ENCODE measurements at places on chromosomes 3 and 15. TPM values are rescaled to one million over a fixed set of nuclear protein-coding genes. Genes with fewer than 3 reads are reported as not detected.
A peak's percentile ranks its signal among the peaks of the same experiment; 100 is the strongest.

Gene GP9
- 0.30 TPM for polyA plus RNA-seq

Gene ADAMTS9
- 66.9 TPM for polyA plus RNA-seq

GRCh38 chr3:132709761-132710160 lies 12.4 kb downstream of the NPHP3 start:
- no peak for DNase-seq

- no peak for DNase-seq
These were observed 62.5 kb downstream of the POLQ start for GRCh38 chr3:121483290-121483689.

Gene GATA2
- polyA plus RNA-seq, result 3.6 TPM

Gene ETFA
- 118 TPM for polyA plus RNA-seq

- DNase-seq, result no peak
These were observed 45.3 kb downstream of the CCR4 start for GRCh38 chr3:32996755-32997091.

GRCh38 chr15:63044645-63045464 lies 2.3 kb downstream of the TPM1 start:
- no peak for DNase-seq

DNA sequence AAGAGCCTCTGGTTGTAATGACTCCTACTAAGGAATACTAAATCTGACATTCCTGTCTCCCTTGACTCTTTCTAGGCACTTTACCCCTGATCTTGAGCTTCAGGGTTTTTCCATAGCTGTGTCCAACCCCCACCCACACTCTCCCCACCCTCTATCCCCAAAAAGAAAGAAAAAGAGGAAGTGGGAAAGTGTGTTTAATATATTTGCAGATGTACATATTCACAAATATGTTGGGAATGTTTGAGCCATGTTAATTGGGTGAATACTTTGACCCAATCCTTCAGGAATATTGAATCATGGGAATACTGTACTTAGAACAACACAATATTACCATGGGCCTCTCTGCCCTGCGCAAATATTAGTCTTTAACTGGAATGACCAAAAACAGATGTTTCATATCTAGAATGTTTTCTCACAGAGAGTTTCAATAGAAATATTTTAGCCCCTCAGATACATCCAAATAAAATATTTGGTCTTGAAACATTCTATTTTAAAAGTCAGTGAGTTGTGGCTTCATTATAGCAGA lies 19.8 kb upstream of the PFN2 start:
- DNase-seq, result no peak

- DNase-seq, result no peak
These were observed 39.0 kb downstream of the MECOM start for GRCh38 chr3:169624533-169624972.

- no peak for DNase-seq
These were observed 3.7 kb downstream of the MCTP2 start for GRCh38 chr15:94235041-94235440.

GRCh38 chr15:60213377-60214000 lies 184.3 kb downstream of the ANXA2 start:
- DNase-seq, result no peak

GRCh38 chr3:167032267-167032876 lies 347.7 kb downstream of the ZBBX start:
- DNase-seq, result peak; percentile 45

Gene CHMP2B
- polyA plus RNA-seq, result 23.0 TPM

GRCh38 chr3:42980909-42981308 lies 1.8 kb downstream of the GASK1A start:
- DNase-seq, result no peak

Gene TMEM41A
- polyA plus RNA-seq, result 18.3 TPM

Gene SERPINI1
- 7.6 TPM for polyA plus RNA-seq

Gene HIGD1A
- 63.7 TPM for polyA plus RNA-seq

- no peak for DNase-seq
These were observed 228.1 kb upstream of the ATP10A start for GRCh38 chr15:26091184-26091583.

GRCh38 chr3:68123231-68123630 lies 468.8 kb upstream of the SUCLG2 start:
- DNase-seq, result no peak

GRCh38 chr15:74221399-74222239 lies 14.5 kb upstream of the CCDC33 start:
- DNase-seq, result no peak

Gene LRRC28
- 19.6 TPM for polyA plus RNA-seq

DNA sequence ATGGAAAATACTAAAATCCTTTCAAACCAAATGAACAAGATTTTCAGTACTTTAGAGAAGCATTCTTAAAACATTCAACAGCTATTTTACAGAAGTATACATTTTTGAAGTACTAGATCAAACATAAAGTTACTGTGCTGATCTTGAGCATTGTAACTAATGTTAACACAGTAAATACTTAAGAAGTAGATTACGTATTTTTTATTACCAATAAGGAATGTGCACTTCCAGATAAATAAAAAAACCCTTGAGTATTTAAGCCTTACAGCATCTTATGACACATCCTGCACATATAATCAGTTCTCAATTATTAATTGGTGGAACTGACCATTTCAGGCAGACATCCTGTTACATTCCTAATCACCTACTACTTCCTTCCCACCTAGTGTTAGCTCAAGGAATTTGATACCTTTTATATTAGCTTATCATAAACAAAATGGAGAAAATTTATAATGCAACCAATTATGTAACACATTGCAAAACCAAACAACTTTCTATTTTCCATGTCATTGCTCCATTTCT lies 32.8 kb downstream of the COPS2 start:
- no peak for DNase-seq

DNA sequence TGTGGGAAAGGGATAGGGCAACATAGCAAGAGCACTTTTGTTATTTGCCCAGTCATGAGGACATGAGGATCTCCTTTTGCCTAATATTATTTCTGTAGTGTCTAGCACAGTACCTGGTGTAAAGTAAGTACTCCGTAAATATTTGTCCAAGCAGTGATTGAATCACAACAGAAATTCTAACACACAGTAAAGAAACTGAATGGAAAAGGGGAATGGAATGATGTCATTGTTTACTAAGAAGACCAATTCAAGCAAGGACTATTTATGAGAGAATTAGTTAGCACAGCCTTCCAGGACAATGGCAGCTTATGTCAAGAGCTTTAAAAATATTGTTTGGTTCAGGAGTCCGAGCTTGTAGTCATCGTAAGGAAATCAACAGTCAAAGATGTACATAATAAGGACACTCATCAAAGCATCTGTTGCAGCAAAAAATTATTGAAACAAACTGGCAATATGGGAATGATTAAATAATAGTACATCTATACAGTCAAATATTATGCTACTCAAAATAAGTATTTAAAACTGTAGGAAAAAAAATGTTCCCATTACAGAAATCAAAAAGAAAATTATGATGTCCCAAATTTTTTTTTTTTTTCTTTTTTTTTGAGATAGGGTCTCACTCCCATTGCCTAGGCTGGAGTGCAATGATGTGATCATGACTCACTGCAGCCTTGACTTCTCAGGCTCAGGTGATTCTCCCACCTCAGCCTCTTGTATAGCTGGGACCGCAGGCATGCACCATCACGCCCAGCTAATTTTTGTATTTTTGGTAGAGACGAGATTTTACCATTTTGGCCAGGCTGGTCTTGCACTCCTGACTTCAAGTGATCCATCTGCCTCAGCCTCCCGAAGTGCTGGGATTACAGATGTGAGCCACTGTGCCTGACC lies 17.9 kb downstream of the CAPN7 start:
- DNase-seq, result no peak

DNA sequence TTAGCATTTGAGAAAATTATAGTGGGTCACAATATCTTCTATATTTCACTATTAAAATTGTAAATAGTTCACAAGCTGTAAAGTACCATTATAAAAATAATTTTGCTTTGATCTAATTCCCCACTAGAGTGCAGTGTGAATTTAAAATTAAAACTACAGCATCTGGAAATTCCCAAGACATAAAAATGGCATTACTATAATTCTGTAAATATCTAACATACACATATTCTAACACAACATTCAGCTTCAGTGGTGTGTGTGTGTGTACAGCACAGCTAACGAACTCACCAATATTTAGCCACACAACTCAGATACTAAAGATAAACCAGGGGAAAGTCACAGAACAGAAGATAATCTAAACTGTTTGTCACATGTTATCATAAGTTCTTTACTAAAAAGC lies 424.9 kb upstream of the ZNF385D start:
- peak; percentile 10 for DNase-seq

GRCh38 chr15:66661432-66662096 lies 40.5 kb upstream of the SMAD6 start:
- no peak for DNase-seq

Gene RBP2
- polyA plus RNA-seq, result not detected

DNA sequence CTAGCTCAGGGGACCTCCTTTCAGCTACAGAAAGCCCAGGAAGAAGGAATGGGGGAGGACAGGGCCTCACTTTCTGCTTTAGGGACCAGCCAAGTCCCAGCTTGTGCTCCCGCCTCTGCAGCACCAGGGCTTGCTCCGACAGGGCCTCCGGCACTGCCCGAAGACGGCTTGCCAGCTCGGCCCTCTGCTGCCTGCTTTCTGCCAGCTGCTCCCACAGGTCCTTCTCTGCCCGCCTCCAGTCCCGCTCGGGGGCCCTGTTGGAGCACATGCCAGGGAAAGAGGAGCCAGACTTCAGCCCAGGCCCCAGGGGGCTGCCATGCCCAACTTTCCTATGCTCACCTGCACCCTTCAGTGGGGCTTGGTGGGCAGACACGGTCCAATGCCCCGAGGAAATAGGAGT lies 4.3 kb upstream of the CLK3 start:
- no peak for DNase-seq

Gene FANCD2
- polyA plus RNA-seq, result 6.4 TPM

- DNase-seq, result no peak
These were observed 24.4 kb downstream of the ATP2C1 start for GRCh38 chr3:130918328-130918727.

Gene GOLGA6D
- 0.25 TPM for polyA plus RNA-seq

DNA sequence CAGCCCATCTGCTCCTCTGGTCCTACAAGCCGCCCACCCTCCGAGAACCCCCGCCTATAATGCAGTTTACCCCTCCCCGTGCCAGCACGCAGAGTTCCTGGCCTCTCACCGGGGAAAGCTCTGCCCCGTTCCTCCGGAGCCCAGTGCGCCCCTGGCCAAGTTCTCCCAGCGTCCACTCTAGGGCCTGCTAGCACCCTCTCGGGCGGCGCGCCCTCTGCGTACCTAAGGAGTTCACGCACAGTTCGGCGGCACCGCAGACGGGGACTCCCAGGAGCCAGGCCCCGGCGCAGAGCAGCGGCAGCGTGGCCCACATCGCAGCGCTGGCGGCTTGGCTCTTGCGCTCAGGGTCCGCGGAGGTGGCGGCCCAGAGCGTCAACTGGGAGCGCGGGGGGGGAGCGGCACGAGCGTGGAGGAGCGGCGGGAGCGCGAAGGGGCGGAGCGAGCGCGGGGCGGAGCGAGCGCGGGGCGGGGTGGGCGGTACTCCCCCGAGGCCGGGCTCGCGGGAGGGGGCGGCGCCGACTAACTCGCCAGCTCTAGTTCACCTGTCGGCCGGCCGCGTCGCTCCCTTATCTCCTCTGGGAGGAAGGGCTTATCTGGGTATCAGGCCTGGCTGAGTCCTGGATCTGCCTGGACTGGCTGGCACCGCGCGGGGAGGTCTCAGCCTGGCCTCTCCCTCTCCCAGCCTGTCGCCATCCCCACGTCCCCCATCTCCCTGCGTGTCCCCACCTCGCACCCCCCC lies at the start of gene CTSH:
Gene CTSH, minus strand, starts transcription at position 378 of the 739 bp plus-strand sequence. Its CDS starts 65 bp downstream, at position 313.
- peak; percentile 62 for DNase-seq

Data from hindlimb muscle (tissue), 1 donor.